ENCODE measurements at places on chromosomes 1 and 21.

DNA sequence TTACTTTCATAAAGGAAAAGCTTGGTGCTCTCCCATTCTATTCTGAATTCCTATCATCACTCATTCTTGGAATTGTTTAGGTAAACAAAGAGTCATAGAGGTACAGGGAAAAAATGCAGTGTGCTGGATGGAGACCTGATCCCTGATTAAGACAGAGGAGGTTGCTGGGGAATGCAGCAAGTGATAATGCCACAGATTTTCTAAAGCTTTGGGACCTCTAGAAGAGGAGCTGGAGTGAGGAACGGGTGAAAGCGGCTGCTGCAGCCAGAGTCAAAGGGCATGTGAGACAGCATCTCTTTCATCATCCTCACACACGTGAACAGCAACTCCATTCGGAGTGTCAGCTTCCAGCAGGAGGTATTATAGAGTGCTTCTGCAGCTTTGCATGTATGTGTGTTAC is 54.9 kb upstream of the DIPK1A start:
- DNase-seq, result peak; percentile 18

DNA sequence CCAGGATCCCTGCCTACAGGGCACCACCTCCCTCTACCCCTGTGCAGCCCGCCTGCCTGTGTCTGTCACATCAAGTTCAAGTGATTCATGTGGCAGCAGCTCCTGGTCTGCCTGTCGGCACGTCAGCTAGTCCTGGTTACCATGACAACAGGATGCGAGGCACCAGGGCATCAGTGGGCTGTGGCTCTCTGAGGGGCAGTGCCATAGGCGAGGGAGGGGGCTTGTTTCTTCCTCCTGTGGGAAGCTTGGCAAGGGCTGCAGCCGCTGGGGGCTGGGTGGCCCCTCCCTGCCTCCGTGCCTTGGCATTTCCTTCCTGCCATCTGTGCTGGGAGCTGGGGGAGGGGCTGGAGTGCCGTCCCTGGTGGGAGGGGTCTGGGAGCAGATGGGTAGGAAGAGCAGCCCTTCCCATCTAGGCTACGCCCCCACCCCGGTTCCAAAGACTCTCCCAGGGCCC is 43.1 kb downstream of the FOXO6 start:
- DNase-seq, result no peak

DNA sequence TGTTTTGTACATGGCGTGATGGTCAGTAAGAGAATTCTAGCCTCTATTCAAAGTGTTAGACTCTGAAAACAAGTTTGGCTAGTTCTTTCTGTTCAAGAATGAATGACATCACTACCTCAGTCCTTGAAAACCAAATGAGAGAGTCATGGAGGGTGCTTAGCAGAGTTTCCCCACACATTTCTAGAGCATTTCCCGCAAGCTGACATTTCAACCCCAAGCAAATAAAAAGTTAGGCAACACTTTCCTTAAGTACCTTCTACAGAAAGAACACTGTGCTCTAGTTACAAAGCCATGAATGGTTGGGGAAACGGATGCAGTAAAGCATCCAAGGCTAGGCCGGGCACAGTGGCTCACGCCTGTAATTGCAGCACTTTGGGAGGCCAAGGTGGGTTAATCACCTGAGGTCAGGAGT is 47.9 kb upstream of the SLC44A3 start:
- DNase-seq, result no peak

GRCh38 chr1:218345673-218346390 is 696 bp downstream of the TGFB2 start:
- no peak for DNase-seq

DNA sequence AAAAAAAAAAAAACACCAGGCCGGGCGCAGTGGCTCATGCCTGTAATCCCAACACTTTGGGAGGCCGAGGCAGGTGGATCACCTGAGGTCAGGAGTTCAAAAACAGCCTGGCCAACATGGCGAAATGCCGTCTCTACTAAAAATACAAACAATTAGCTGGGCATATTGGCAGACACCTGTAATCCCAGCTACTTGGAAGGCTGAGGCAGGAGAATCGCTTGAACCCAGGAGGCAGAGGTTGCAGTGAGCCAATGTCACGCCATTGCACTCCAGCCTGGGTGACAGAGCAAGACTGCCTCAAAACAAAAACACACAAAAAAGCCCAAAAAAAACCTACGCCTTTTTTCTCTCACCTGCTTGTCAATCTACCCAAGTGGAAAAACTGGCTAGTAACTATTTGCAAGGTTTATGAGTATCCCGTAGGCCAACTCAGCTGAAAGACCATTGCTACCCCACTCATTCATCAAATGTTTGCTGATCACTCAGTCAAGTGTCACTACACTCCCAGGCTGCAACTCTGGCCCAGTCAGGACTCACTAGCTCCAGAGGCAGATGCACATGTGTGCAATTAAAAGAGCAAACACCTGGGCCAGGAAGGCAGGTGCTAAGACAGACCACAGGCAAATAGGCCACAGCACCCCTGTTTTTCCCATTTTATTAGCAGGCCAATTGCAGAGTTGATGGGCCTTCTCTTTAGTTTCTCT is 2.0 kb downstream of the CSRP1 start:
- no peak for DNase-seq
